GM23338 (cell line): ENCODE measurements at places on chromosomes 3 and 15. TPM values are rescaled to one million over a fixed set of nuclear protein-coding genes. Genes with fewer than 3 reads are reported as not detected.

- H3K4me3 ChIP-seq: peak overlapping the region; percentile 81
- no peaks in the 10 kb centered on the region for H3K36me3 ChIP-seq
- DNase-seq: peak; percentile 60
- peak overlapping the region; percentile 66 for H3K27ac ChIP-seq
- H3K4me1 ChIP-seq: peaks cover 13% of the 10 kb centered on the region
Measured at GRCh38 chr15:52677593-52678467, 1.4 kb downstream of the ATOSA start.

- peaks cover 9% of the 10 kb centered on the region; the same call in 1 of the 2 replicates for H3K4me1 ChIP-seq
- H3K36me3 ChIP-seq: no peaks in the 10 kb centered on the region
- no peak overlapping the region for H3K4me3 ChIP-seq
- DNase-seq: no peak
- H3K27ac ChIP-seq: no peak overlapping the region
Measured at GRCh38 chr3:153752405-153753027, 368.7 kb upstream of the ARHGEF26 start.

- H3K27ac ChIP-seq: no peak overlapping the region
- no peaks in the 10 kb centered on the region for H3K36me3 ChIP-seq
- no peak overlapping the region for H3K4me3 ChIP-seq
- H3K27me3 ChIP-seq: no peaks in the 10 kb centered on the region
- H3K4me1 ChIP-seq: no peaks in the 10 kb centered on the region
Measured at GRCh38 chr3:131402391-131403039, 20.9 kb downstream of the NUDT16 start.

DNA sequence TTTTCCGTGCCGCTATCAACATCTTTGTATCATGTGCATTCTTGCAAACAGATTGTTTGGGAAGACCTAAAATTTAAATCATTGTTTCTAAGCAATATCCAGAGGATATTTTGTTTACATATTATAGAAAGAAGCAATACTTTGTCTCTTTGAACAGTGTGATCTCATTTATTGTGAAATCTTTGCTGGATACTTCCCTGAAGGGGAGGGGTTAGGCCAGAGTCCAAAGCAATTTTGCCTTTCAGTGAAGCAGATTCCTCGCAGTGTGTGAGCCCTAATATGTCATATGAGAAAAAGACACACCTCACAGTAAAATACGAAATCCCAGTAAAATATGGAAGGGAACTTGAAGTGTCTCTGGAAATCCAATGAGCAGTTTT lies 158.7 kb upstream of the SLCO3A1 start:
- DNase-seq: no peak
- H3K27me3 ChIP-seq: no peaks in the 10 kb centered on the region
- H3K27ac ChIP-seq: no peak overlapping the region
- H3K4me1 ChIP-seq: no peaks in the 10 kb centered on the region

GRCh38 chr3:24287755-24288450 lies 206.7 kb downstream of the THRB start:
- no peaks in the 10 kb centered on the region for H3K4me1 ChIP-seq
- H3K36me3 ChIP-seq: no peaks in the 10 kb centered on the region; the same call in 1 of the 2 replicates
- DNase-seq: no peak

DNA sequence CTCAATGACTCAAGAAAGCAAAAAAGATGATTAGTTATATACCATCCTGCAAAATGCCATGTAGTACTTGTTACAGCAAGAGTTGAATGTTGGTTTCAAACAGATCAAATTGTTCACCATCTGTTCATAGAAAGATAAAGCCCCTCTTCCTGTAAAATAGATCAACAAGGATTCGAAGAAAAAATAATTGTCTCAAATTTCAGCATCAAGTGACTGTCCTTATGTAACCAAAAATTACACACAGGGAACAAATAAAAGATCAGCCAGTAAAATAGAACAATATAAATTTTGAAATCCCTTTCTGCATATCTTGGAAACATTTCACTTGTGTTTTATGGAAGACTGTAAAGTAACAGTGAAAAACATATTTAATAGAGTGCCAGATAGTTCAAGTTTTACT lies 165.1 kb upstream of the STAC start:
- DNase-seq: no peak
- H3K4me1 ChIP-seq: no peaks in the 10 kb centered on the region
- H3K36me3 ChIP-seq: no peaks in the 10 kb centered on the region
- no peak overlapping the region for H3K27ac ChIP-seq
- H3K27me3 ChIP-seq: no peaks in the 10 kb centered on the region

DNA sequence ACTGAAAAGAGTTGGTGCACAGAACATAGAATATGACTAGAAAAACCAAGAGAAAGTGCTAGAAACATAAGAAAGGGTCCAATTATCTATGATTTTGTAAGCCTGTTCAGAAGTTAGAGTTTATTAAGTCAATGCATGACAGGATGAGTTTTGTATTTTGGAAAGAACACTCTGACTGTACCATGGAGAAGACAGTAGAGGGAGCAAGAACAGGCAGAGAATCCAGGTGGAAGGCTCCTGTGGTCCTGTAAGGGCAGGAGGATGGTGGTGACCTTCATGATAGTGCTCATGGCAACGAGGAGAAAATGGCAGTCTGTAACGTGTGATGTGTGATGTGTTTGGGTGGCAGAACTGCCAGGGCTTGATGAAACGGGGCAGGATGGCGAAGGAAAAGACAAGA lies 249.1 kb downstream of the CTNNB1 start:
- H3K4me3 ChIP-seq: no peak overlapping the region
- H3K27me3 ChIP-seq: no peaks in the 10 kb centered on the region
- DNase-seq: peak; percentile 27
- H3K36me3 ChIP-seq: no peaks in the 10 kb centered on the region
- H3K4me1 ChIP-seq: no peaks in the 10 kb centered on the region

DNA sequence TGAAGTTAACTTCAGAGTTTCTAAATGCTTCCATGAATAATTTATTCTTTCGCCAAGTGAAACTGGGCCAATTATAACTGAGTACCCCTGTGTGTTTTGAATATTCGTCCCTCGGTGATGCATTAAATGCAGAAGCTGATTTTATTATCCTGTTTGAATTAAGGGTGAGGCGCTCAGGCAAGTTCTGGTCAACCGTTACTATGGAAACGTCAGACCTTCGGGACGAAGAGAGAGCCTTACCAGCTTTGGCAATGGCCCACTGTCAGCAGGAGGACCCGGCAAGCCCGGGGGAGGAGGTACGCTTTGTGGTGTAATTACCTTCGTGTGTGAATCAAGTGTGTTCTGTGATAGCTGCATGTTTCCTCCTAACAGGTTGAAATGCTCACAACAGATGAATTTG lies 239.8 kb downstream of the ITPR1 start:
- H3K4me1 ChIP-seq: peaks cover 26% of the 10 kb centered on the region
- no peaks in the 10 kb centered on the region for H3K27me3 ChIP-seq
- no peak overlapping the region for H3K27ac ChIP-seq
- DNase-seq: peak; percentile 57

DNA sequence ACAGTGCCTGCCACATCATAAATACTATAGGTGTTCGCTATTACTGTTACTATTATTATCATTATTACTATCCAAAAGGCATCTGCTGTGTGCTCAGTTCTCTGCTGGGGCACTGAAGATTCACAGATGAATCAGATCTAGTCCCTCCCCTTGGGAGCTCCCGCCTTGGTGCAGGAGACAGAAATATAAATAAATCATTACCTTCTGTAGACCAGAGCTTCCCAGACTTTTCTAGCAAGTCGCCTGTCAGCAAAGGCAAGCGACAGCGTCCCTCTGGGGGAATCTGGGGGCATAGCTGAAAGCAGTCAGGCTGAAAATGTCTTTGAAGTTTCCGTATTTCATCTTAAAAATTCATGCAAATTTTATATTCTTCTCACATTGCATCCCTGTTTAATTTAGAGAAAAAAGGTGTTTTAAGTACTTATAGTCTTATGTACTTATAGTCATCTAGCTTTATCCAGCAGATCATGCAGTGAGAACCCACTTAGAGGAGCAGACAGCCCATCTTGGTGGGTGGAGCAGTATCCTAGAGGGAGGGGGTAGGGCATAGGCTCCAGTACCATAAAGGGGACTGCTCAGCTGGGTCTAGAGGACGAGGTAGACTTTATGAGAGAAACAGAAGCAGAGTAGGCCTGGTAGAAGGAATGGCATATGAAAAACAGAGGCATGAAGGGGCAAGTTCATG lies 10.4 kb upstream of the BRPF1 start:
- no peaks in the 10 kb centered on the region for H3K27me3 ChIP-seq
- no peak for DNase-seq
- no peak overlapping the region for H3K27ac ChIP-seq
- no peaks in the 10 kb centered on the region for H3K36me3 ChIP-seq

DNA sequence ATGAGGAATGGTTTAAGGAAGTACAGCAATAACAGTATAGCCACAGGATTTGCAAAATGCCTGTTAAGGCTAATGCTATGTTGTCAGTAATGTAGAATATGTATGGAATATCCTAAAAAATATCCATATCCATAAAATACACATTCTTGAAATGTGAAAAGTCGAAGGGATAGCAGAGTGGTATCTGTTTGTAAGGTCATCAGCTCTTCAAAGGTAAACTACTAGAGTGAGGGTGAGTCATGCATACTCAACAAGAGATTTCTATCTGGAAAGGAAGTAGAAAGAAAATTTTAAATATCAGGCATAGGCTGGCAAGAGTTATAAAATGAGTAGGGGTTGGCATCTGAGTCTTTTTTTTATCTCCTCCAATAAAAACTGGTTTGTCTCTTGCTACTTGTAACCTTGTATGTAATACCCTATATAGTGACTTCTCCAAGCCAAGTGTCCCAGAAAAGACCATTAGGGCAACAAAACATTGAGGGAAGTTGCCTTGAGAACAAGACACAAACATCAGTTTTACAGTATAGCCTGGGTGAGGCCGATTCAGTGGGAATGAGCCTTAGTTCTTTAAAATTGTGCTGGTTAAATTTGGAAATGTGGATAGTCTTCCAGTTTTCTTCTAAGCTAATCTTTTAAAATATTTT lies 103.1 kb downstream of the SPATA16 start:
- no peak overlapping the region for H3K27ac ChIP-seq
- H3K4me3 ChIP-seq: no peak overlapping the region
- no peaks in the 10 kb centered on the region for H3K4me1 ChIP-seq
- DNase-seq: no peak
- no peaks in the 10 kb centered on the region for H3K27me3 ChIP-seq
- H3K36me3 ChIP-seq: no peaks in the 10 kb centered on the region

GRCh38 chr3:147390589-147391569 lies 15.5 kb downstream of the ZIC4 start:
- H3K4me3 ChIP-seq: peak overlapping the region; percentile 81
- H3K4me1 ChIP-seq: peaks cover 81% of the 10 kb centered on the region
- H3K27me3 ChIP-seq: peaks cover 100% of the 10 kb centered on the region
- H3K27ac ChIP-seq: no peak overlapping the region

GRCh38 chr3:9930804-9931418 lies 2.7 kb upstream of the CRELD1 start:
- H3K4me3 ChIP-seq: no peak overlapping the region
- peaks cover 8% of the 10 kb centered on the region; the same call in 1 of the 2 replicates for H3K27me3 ChIP-seq
- DNase-seq: no peak
- no peaks in the 10 kb centered on the region for H3K36me3 ChIP-seq

GRCh38 chr3:45593708-45594601 lies 596 bp upstream of the LIMD1 start:
- peaks cover 3% of the 10 kb centered on the region; the same call in 1 of the 2 replicates for H3K36me3 ChIP-seq
- peak overlapping the region; percentile 85; the same call in 1 of the 2 replicates for H3K27ac ChIP-seq
- peak; percentile 85 for DNase-seq
- no peaks in the 10 kb centered on the region for H3K27me3 ChIP-seq

Gene HSPBAP1
- 6.7 and 8.0 TPM in 2 replicates for total RNA-seq

Gene LRRIQ4
- total RNA-seq: not detected in 2 replicates

Gene CFAP91
- 3.7 and 4.9 TPM in 2 replicates for total RNA-seq

Gene DAPK2
- total RNA-seq: 3.1 and 3.9 TPM in 2 replicates

Gene CPNE9
- total RNA-seq: 7.8 and 8.8 TPM in 2 replicates
